ENCODE measurements at places on chromosomes 12 and 14.
A peak's percentile ranks its signal among the peaks of the same experiment; 100 is the strongest.

DNA sequence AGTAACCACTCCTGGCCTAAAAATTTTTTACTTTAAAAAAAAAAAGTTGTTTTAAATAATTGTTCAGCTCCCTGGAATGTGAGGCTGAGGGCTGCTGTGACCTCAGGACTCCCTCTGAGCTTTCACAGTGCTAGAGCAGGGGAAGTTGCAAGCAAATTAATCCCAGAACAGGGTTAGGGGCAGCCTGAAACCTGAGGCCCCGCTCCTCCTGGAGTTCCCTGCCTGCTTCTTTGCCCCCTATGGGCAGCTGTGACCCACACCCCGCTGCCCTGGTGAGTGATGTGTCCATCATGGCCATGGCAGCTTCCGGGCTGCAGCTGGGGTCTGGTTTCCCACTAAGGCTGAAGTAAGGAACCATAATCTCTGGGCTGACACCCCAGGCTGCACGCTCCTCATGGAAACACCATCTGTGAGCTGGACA, 9.5 kb downstream of the RITA1 start:
- DNase-seq = no peak

GRCh38 chr12:109385339-109386058, 37.8 kb downstream of the MYO1H start:
- no peak for DNase-seq

DNA sequence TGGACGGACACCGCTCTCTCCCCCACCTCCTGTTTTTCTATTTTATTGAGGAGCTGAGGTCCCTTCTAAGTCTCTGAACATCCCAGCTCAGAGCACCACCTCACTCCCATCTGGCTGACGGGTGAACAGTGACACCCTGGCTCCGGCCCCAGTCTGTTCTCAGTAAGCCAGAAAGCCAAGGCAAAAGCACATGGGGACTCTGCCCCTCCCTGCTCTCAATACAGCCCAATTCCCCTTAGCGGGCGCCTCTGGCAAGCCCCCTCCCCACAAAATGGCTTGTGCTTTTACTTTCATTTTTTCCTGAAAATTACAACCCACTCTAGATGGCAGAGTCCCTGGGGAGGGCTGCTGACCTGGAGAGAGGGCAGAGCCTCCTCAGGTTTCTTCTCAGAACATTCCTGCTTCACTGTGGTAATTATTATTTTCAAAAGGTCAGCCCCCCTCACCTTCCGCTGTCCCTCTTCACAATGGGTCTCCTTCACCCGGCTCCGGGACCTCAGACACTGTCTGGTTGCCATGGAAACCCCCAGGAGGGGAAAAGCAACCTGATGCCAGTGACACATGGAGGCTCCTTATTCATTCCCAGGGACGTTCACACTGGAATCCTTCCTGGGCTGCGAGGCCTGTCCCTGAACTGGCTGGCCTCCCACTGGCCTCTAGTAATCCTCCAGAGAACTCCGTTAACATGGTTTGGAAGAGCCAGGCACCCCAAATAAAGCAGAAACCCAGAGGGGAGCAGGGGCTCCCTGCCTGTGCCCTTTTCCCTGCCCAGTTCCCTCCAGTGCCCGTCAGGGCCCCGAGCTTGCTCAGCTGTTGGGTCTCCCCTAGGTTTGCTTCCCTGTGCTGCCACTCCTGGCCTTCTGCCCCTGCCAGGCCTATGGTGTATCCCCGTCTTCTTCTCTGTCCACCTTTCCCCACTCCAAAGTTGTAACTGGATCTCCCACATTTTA, 15.9 kb downstream of the COL2A1 start:
- no peak for DNase-seq

- no peak for DNase-seq
Observed at GRCh38 chr12:45658020-45658419, 71.5 kb upstream of the ARID2 start.

DNA sequence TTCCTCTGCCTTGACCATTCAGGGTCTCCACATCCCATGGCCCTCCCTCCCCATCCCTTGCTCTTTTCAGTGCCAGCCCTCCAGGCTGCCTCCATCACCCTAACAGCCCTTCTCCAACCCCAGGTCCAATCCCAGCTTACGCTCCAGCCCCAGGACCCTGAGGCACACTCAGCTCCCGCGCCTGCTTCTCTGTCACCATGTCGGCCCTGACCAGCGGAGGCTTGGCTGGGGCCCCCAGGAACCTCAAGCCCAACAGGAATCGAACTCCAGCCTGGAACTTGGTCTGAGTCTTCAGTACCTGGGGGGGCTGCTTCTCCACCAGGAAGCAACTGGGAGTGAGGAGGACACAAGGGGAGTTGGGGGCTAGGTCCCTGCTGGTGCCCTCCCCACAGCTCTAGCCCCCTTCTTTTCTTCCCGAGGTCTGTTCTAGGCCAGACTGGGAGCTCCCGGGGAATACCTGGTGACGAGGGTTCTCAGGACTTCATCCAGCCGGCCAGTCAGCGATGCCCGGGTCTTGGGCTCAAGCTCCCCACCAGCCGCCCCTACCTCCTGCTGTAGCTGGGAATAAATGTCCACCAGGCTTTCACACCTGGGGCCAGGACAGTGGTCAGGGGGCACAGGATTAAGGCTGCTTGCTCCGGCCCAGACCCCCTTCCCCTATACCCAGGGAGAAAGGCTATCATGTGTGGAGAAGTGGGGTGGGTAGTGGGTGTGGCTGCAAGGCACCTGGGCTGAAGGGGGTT, 6.0 kb downstream of the STAT6 start:
- no peak for DNase-seq

GRCh38 chr12:24060089-24060488, 110.6 kb upstream of the SOX5 start:
- DNase-seq = no peak

GRCh38 chr14:32908196-32909084, 30.2 kb upstream of the NPAS3 start:
- no peak for DNase-seq

GRCh38 chr12:110583137-110584059, at the start of gene PPTC7:
Gene PPTC7 (minus strand): TSS chr12:110583318. CDS start chr12:110583031, 287 bp downstream.
- DNase-seq = peak; percentile 58

- no peak for DNase-seq
Observed at GRCh38 chr12:57898308-57898970, 42.9 kb upstream of the ATP23 start.

- DNase-seq = no peak
Observed at GRCh38 chr12:48151103-48151771, 6.1 kb downstream of the ASB8 start.

DNA sequence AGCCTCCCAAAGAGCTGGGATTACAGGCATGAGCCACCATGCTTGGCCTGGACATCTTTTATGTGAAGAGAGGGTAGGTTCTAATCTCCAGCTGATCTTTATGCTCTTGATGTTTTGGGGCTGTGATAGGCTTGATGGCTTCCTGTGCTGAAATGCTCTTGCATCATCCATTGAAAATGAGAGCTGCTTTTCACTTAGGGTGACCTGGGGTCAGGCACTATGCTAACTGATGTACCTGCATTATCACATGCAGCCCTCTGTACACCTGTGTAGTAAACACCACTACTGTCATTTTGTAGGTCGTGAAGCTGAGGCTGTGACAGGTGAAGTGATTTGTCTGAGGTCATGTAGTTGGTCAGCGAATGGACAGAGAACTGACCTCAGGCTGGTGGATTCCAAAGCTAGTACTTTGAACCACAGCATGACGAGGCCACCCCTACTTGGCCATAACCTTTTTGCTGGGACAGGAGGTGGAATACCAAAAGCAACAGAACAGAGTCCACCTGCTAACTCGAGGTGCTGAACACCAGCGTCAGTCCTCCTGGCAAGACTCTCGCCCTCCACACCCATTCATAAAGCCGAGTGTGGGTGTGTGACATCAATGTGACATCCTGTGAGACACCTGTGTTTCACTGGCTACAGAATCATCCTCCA, 69.1 kb downstream of the C12orf75 start:
- no peak for DNase-seq

DNA sequence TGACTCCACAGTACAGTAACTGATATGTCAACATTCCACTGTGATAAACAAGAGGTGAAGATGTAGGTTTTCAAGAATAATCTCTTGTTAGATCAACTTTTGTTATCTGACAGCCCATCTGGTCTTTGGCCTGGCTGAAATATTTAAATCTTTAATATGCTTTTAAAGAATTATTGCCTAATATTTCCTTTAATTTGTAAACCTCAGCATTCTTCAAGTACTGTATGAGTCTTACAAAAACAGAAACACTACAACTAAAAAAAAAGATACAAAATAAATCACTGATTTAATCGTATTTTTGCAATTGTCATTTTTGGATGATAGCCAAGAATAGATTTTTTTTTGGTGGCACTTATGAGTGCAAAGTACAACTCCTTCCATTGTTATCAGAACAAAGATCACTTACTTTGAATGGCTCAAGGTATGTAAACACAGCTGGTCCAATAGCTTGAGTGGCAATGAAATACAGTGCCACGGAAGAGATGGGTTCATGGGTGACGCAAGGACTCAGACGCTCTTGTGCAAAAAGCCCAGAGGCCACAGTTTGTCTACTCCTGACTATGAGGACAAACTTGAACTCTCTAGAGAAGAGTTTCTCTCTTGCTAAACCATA, 109.5 kb downstream of the PAX9 start:
- DNase-seq = no peak

- DNase-seq = no peak
Observed at GRCh38 chr12:88802096-88802706, 221.9 kb upstream of the KITLG start.

GRCh38 chr14:86513564-86513963, 983.6 kb downstream of the FLRT2 start:
- no peak for DNase-seq

- no peak for DNase-seq
Observed at GRCh38 chr12:113054948-113055486, 1.5 kb upstream of the DTX1 start.

DNA sequence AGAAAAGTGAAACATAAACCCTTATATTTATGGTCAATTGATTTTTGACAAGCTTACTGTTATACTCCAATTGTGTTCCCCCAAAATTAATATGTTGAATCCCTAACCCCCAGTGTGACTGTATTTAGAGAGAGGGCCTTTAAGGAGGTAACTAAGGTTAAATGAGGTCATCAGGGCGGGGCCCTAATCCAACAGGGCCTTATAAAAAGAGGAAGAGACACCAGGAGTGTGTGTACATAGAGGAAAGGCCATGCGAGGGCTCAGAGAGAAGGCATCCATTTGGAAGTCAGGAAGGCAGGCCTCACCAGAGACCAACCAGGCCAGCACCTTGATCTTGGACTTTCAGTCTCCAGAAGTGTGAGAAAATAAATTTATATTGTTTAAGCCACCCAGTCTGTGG, 6.5 kb upstream of the VTI1B start:
- no peak for DNase-seq

GRCh38 chr12:49948866-49949845, 1.4 kb upstream of the AQP2 start:
- no peak for DNase-seq

GRCh38 chr12:118816296-118816695, 165.0 kb upstream of the SRRM4 start:
- no peak for DNase-seq

- no peak for DNase-seq
Observed at GRCh38 chr14:21163871-21164291, 8.0 kb upstream of the OR5AU1 start.

DNA sequence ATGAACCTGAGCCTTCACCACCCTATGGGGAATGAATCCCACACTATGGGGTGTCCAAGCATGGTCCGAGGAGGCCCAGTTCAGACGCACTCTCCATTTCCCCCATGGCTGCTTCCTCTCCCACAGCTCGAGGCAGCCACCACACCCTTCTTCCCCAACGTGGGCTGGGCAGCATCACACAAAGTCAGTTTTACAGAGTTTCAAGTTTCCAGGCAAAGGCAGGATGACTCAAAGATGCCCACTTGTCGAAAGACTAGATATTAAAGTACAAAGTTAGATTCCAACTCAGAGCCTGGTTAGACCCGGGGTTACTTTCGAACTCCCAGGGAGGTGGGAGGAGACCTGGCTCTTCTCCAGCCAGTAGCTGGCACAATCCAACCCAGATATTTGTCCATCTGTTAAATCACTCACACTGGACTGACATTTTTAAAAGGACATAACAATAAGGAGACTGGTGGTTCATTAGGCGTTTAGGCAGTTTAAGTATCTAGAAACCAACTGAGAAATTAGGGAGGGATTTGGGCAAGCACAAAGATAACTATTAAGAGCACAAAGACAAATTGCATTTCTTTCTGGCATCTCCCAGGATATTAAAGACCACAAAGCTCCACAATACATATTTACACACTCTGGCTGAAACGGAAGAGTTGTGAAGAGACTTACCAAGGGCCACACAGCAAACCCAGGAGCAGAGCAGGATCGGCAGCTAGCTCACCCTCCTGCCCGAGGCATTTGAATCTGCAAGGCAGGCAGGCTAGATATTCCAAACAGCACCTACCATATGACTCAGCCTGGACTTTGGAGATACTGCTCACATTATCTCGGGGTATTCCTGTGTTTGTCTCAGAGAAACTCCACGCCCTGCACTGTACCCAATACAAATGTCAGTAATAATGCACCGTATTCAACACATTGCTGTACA, 34.8 kb downstream of the TMCC3 start:
- no peak for DNase-seq

DNA sequence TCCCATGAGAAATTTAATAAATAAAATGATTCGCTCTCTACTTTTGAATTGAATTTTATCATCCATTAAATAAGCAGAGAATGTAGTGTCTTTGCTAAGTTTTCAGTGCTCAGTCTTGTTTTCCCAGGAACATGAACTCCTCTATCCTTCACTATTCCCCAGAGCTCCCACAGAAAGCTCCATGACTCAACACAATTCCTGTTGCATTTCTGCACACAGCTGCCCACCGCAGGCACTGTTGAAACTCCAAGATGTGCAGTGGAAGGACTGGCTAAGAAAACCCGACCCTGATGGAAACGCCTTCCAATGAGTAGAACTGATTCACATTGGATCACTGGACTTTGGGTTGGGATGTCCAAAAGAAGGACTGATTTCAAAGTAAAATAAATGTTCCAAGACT, 202.4 kb upstream of the AMIGO2 start:
- DNase-seq = no peak

GRCh38 chr12:96571101-96571862, 81.9 kb downstream of the CFAP54 start:
- no peak for DNase-seq

DNA sequence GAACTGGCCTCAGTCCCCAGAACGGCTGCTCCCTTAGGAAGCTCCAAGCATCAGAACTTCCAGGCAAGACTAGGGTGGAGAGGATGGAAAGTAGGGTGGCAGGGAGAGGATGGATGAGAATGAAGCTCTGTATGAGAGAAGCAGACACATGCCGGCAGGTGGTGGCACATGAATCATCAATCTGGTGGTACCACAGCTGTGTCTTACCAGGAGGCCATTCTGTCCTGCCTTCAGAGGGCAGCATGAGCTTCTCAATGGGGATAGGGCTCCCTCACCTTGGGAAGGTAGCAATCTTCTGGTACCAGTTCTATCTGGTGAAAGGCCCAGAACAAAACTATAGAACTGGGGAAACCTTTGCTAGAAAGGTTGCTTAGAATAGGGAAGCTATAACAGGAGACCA, 55.4 kb upstream of the PYGL start:
- no peak for DNase-seq

GRCh38 chr12:102441077-102441596, 39.2 kb downstream of the IGF1 start:
- DNase-seq = no peak

GRCh38 chr14:105865266-105865903, 339.0 kb downstream of the TMEM121 start:
- DNase-seq = no peak

GRCh38 chr12:40168868-40169267, 55.9 kb upstream of the LRRK2 start:
- no peak for DNase-seq

GRCh38 chr12:12938541-12938940, 13.4 kb downstream of the GPRC5D start:
- DNase-seq = no peak

Data from NCI-H2081 treated with DMSO at 0.1 percent for 48 hours (cell line).